ENCODE measurements at places on chromosomes 5 and 9.

GRCh38 chr9:1440256-1440655, 390.1 kb downstream of the DMRT2 start:
- DNase-seq, result no peak

GRCh38 chr9:72592502-72593403, 71.3 kb downstream of the TMC1 start:
- DNase-seq, result no peak

DNA sequence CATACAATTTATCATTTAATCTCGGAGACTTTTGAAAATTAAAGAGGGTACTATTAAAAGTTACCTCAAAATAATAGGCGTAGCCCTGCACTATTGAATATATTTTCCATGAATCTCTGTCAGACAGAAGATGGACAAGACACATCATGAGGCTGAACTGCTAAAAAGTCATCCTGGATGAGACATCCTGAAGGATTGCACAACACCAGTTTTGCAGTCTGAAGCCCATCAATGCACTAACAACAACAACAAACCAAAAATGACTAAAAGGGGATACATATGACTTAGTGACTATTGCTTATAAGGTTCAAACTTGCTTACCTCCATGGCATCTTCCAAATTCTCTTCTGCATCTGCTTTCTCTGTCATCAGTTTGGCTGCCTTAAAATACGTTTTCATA, 15.7 kb downstream of the LMBRD2 start:
- DNase-seq, result no peak

GRCh38 chr9:126916909-126917308, 2.3 kb downstream of the RALGPS1 start:
- no peak for DNase-seq

DNA sequence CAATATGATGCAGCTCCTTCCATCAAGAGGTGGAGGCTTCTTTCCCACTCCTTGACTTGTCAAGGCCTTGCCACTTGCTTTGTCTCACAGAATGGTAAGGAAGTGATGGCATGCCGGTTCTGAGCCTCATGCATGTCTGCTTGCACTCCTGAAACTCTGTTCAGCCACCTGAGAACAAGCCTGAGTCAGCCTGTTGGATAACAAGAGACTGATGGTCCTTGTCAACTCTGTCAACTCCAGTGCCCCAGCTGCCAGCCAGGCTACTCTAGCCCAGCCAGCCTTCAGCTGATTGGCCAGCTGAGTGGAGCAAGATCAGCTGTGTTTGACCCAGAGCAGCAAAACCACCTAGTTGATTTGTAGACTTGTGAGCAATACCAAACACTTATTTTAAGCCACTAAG, 4.4 kb upstream of the TENT4A start:
- no peak for DNase-seq

GRCh38 chr5:141003791-141004611, 37.7 kb downstream of the PCDHAC2 start:
- no peak for DNase-seq

DNA sequence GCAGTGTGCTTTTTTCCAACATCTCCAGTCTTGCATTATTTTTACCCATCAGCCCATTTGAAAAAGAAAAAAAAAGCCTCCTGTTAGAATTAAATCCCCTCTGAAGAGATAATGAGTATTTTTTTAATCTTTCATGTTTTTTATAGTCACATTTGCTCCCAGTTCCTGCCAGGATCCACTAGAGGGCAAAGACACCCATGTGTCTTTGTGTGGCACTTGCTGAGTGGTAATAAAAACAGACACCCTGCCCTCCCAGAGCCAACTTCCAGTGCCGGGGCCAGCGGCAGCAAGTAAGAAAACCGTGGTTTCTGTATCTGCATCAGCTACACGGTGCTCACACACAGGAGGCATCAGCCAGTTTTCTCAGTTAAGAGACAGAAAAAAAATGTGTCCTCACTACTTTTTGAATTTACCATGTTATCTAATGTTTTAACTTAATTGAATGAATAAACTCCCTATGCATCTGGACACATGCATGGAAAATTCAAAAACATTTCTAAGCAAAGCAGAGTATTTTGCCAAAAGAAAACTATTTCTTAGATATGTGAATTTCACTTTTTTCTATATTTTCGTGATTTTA, 70.2 kb upstream of the PLEKHG4B start:
- DNase-seq, result no peak

- DNase-seq, result no peak
Observed at GRCh38 chr5:128974567-128974966, 9.3 kb downstream of the SLC27A6 start.

DNA sequence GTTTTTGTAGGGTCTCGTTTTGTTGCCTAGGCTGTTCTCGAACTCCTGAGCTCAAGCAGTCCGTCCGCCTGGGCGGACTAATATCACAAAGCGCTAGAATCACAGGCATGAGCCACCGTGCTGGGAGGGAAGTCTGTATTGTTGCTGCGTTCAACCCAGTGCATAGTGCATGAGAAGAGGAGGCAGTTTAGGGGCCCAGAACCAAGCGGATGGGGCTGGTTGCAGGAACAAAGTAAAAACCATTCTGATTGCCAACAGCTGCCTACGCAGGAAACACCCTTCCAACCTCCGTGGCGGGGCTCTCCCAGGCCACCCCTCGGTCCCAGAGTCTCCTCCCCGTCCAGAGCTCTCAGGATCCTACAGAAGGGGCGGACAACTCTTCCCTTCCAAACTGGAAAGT, 87.1 kb downstream of the ANXA2R start:
- DNase-seq, result no peak

GRCh38 chr5:124438026-124438902, 308.2 kb downstream of the ZNF608 start:
- no peak for DNase-seq

- no peak for DNase-seq
Observed at GRCh38 chr9:38423273-38423972, 831 bp downstream of the IGFBPL1 start.

DNA sequence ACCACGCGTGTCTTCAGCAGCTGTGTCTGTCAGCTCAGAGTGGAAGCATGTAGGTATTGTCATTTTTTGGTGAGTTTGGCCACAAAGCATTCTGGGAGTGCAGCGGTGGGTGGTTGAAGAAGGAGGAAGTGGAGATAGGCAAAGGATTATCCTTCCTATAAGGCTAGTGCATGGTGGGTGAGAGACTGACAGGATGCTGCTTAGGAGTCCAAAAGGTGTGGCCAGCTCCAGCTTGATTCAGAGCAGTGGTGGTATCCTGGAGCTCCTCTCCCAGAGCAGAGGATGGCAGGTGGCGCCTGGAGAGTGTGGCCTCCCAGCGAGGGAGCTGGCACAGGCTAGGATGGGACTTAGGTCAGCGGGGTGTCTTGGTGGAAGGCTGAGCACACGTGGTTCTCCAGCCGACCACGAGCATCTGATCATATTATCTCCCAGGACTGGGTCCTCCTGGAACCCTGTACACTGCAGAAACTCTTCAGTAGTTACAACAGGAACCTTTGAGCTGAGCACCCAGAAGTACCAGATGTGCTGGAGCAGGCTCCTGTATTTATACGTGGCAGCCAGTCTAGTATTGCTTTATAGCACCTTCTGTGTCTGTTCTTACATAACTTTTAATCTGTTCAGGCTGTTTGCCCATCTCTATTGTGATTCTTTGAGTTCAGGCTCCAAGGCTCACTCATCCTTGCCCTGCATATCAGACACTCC, 29.6 kb downstream of the MAML1 start:
- DNase-seq, result no peak

Measured in GOT3 (cell line).